ENCODE measurements at places on chromosomes 2 and 18.

DNA sequence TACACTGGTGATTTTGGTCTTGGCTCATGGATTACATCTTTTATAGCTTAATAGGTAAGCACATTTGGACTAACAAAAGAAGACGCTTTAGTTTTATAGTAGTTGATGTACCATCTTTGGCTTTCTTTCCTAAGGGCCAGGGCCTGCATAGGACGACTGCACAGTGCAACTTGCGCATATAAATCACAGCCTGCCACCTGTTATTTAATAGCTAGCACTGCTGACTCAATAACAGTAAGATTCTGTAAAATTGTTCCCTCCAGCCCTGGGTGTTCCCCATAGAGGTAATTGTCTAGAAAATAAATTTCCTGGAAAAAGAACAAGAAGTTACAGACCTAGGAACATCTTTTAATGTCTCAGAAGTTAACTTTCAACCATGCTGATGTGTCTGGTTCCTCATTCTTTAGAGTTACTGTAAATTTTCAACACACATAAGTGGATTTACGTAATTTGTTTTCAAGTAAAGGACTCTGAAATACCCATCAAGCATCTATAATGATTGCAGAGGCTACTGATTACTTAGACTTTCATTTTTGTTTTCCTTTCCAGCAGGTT is 594.2 kb upstream of the NXPH2 start:
- DNase-seq: no peak

DNA sequence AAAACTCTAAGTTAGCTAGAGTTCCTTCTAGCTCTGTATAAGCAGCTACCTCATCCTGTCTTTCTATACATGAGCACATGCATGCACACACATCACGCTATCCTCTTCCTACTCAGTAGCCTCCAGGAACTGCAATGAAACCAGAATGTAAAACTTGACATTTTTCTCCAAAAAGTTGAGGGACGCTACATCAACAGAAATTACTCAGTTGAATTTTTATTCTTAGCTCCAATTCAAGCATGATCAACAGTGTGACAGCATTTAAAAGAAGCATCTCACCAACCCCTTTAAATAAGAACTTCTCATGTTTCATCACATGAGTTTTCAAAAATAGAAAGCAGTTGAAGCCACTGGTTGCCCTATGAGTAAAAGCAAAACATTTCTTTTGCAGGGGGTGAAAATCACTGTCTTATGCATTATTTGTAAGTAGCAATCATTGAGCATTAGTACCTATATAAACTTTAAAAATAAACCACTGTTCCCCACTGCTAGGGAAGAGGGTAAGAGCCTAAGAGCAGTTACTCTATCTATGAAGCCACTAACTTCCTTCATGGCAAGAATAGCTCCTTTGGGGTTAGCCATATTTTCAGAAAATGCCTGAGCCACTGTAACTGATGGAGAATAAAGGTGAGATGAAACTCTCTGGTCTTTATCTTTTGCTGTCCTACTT is 77.9 kb upstream of the ARL5A start:
- no peak for DNase-seq

DNA sequence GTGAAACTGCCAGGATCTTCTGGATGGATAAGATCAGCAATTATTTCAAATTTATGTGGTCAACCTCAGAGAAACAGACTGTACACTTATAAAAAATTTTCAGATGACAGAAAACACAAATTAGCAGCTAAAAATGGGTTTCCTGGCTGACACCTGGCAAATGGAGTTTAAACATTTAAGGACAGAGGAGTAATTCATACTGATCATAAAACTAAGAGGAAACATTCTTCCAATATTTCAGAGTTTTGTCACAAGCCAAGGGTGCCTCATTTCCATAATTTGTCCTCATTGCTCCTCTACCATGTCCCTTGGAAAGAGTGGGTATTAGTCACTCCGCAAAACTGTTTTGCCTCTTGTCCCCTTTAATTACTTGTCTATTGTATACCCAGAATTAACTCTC is 70.2 kb downstream of the TMEFF2 start:
- DNase-seq: no peak

DNA sequence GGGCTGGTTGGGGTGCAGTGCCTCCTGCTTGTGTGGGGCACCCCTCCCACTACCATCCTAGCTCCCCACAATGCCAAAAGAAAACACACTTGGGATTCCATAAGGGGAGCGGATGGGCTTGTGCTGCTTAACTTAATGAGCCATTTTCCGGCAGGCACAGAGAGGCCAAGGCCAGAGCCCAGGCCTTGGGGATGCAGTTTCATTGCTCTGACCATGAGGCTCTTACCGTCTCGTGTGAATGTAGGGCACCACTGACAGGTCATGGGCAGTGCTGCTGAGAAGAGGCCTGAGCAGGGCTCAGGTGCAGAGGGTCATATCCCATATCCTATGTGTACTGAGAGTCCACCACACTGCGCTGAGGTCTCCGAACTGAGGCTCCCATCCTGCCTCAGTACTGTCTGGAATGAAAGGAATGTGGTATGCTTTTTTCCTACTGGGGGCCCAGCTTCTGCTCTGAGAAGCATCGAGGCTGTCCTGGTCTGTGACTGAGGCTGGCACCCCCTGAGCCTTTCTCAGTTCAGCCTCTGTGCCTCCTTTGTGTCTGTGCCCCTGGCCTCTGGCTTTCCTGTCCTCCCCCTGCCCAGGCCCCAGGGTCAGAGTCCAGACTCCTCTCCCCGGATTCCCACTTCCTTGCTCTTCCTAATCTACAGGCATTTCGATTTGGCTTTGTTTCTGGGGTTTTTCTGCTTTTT is 45.2 kb upstream of the MAPRE3 start:
- DNase-seq: no peak

DNA sequence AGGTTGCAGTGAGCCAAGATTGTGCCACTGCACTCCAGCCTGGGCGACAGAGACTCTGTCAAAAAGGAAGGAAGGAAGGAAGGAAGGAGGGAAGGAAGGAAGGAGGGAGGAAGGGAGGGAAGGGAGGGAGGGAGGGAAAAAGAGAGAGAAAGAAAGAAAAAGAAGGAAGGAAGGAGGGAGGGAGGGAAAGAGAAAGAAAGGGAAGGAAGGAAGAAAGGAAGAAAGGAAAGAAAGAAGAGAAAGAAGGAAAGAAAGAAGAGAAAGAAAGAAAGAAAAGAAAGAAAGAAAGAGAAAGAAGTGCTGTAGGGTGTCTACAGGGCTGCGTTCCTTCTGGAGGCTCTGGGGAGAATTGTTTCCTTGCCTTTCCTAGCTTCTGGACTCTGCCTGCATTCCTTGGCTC is 22.5 kb upstream of the RAB11FIP5 start:
- DNase-seq: no peak
